ELR (cell line): ENCODE measurements at places on chromosomes 3 and 15.

DNA sequence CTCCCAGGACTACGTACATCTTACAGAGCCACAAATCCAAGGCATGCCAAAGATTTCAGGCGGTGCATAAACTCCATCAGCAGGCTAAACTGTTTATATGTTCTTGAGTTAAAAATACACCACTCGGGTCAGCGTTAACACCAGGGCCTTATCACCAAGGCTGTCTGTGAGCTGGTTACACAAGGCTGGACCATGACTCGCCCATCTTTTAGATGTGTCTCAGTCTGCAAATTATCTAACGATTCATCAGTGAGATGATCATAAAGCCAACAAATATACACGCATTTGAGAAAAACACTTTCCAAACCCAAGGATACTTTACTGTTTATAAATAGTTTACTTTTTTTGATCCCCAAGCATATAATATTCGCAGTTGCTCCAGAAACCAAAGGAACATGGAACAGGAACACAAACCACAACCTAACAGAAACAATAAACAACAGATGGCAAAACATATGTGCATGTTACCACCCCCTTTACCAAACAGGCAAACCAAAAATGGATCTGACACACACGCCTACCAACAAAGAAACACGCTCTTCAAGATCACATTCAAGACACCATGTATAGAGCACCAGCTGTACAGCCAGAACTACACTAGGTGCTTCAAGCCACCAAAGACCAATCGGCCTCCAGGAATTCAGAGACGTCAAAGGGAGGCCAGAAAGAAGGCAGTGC is 15.4 kb downstream of the LRIG1 start:
- peak; percentile 54 for DNase-seq

DNA sequence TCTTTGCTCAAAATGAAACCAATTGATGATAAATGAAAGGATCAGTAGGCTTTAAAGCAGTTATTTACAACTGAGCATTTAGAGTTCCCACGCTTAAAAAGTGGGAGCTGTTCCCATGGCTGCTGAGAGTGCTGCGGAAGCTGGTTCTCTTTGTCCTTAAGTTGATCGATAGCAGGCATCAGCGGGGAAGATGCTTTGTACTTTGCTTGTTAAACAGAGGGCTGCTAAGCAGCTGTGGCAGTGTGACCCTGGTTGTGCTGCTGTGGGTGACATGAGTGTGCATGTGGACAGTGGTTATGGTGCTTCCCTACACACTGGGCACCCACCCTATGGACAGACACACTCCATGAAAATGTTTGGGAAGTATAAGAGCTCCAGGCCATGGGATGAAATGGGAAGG is 96.3 kb downstream of the PTPRG start:
- no peak for DNase-seq

DNA sequence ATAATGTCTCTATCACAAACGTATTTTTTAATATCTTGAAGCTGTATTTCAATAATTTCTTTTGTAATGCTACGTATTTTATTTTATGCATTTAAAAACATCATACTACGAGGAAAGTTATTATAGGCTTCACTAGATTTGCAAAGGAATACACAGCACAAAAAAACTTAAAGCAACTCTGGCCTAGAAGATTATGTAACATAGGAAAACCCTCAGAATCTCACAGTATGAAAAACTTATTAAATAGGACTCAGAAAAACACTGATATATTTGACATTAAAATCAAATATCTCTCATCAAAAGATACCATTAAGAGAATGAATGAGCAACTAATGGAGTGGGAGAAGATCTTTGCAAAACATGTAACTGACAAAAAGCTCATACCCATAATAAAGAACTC is 63.7 kb downstream of the DMXL2 start:
- DNase-seq = no peak

DNA sequence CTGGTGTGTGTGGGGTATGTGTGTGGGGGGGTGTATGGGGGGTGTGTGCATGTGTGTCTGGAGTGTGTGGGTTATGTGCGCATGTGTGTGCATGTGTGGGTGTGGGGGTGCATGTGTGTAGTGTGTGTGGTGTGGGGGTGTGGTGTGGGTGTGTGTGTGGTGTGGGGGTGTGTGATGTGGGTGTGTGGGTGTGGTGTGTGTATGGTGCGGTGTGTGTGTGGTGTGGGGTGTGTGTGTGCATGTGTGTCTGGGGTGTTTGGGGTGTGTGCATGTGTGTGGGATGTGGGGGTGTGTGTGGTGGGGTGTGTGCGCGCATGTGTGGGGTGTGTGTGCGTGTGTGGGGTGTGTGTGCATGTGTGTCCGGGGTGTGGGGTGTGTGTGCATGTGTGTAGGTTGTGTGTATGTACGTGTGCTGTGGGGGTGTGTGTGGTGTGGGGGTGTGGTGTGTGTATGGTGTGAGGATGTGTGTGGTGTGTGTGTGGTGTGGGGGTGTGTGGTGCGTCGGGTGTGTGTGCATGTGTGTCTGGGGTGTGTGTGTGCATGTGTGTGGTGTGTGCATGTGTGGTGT is 6.2 kb upstream of the OCA2 start:
- DNase-seq = no peak

DNA sequence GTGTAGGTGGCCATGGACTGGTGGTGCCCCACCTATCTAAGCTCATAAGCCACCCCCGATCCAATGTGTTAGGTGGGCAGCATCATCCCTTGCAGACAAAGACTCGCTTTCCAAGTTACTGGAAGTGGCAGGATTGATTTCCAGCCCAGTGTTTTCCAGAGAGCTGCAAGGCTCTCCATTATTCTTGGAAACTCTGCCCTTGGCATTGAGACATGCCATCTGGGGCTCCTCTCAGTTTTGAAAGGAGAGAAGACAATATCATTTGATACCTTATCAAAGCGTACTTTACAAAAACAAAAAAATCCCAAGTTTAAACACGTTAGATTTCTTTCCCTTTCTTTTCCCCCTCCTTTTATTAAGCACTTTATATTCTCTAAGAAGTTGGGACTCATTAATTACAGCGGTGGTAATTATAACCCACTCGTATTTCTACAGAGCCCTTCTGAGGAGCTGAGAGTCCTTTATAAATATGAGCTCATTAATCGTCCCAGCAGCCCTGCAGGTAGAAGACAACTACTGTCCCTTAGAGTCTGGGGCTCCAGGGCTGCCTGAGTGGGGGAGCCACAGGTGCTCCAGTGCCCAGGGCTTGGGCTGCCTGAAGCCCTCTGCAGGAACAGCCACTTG is 226.1 kb downstream of the TLE3 start:
- DNase-seq = no peak

- DNase-seq = no peak
These were observed 20.0 kb upstream of the KLF13 start for GRCh38 chr15:31306426-31307269.
